C1 segment of cervical spinal cord (tissue), 14 donors: ENCODE measurements at places on chromosomes 4 and X.

DNA sequence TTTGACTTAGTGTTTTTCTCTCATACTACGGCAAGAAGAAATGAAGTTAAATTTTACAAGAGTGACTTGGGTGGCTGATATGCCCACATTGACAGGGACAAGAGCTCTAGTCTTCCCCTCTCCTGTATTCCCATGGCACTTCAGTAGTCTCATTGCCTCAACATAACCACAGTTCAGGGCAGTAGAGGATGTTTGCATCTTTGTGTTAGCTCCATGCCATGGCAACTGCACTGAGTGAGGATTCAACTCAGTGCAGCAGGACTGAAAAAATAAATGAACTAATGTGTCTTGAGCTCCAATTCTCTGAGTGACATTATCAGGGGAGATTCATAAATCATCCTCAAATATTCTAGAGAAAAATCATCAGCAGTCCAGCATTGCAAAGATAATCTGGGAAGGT lies 78.8 kb downstream of the TET2 start:
- DNase-seq = no peak

GRCh38 chr4:77911842-77912450 lies 49.3 kb downstream of the MRPL1 start:
- DNase-seq = no peak

DNA sequence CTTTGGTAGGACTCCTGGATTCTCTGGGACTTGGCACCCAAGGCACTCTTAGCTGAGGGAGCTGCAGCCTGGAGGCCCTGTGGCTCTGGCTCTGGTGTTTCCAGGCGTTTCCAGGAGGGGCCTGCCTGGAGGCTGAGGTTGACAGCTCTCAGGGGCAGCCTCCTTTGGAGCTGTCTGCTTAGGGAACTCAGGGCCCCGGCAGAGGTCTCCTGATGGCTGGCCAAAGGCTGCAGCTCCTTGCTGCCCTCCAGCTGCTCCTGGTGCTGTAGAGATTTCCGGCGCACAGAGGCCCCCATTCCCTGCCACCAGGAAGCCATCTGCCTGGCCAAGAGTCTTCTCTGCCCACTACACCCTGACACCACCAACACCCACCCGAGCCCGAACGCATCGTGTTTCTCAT lies 25.3 kb upstream of the ARHGEF38 start:
- DNase-seq = no peak

DNA sequence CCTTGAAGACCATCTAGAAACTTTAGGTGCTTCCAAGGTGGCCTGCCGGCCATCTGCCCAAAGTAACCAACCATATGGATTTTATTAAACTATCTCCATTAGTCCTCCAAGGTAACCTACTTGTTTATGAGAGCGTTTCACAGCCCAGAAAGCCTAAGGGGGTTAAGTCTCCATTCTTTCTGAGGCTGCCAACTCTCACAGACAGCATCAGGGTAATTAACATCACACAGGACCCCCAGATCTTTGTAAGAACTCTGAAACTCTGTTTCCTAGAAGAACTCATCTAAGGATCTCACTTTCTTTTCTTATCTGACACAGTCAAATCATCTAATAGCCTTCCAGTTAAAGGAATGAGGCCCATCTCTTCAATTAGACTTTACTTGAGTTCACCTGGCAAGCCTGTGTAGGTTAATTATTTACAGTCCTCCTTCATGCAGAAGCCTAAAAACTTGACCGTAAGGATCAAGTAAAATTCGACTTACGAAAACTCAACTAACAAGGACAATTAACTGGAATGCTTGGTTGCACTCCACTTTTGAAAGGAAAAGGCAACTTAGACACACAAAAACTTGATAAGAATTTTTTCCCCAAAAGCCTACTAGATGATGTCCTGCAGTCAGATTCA lies 252.5 kb downstream of the GRIA3 start:
- DNase-seq = no peak

GRCh38 chrX:76987381-76987780 lies 459.8 kb upstream of the FGF16 start:
- no peak for DNase-seq

- no peak for DNase-seq
These were observed 169.4 kb downstream of the MID1 start for GRCh38 chrX:10450959-10451355.

DNA sequence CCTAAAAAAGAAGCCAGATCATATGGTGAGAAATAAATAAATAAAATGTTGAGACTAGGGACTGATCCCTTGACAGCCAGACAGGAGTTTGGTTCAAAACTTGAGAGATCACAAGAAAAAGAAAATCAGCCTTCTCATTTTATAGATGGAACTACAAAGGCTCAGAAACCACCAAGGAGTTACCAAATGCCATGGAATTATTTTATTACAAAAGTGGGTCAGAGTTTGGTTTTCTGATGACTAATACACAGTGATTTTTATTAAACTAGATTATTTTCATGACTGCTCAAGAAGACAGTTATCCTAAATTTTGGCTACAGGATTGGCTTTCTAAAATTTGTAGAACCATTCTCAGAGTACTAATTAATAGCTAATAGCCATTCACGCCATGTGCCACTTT lies 6.2 kb downstream of the CXCL1 start:
- no peak for DNase-seq

DNA sequence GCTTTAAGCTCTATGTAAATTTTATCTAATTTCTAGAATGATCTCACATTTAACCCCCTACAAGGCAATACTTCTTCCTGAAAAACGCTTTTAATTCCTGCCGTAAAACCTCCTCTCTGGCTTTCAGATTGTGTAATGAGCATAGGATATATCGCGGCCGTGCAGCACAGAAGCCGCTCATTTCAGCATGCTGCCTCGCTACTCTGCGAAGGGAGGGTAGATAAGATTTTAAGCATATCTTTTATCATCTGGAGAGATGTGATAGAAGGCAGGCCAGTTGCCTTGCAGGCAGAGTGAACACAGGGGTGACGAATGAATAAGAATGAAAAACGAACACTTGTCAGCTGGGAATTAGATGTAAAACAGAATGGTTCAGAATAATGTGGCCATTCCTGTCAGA lies 265.5 kb downstream of the UNC5C start:
- no peak for DNase-seq

DNA sequence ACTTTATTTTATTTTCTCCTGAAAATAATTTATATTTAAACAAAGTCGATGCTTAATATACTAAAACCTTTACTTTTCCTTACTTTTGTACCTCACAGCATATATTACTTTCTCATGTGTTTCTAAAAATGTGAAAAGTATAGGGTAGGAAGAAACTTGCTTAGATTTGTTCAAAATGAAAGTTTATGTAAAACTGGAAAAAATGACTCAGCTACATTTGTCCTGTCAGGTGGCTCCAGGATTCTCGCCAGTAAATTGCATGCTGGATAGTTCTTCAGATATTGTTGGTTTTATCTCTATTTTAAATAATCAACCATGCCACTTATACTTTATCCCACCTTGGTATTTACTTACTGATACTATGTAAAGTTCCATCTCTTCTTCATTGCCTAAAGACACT lies 159.2 kb upstream of the NDST4 start:
- no peak for DNase-seq

GRCh38 chr4:112031712-112032328 lies 113.4 kb upstream of the FAM241A start:
- DNase-seq = no peak

DNA sequence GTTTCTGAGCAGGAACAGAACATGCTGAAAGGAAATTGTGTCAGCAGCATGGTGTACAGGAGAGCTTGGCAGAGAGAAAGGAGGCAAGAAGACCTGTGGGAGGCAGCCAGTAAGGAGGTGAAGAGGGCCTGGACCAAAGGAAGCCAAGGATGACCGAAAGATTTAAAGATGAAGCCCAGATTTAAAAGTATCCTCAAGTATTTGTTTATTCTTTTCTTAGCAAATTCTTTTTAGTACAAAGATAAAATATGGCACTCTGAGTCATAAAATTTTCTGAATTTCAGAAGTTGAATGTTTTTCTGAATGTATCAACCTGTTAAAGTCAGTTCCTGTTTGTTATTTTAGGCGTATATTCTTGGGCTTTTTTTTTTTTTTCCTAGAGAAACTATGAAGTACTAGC lies 3.5 kb downstream of the PKD2 start:
- DNase-seq = no peak

- DNase-seq = no peak
These were observed 35.4 kb upstream of the TMEM184C start for GRCh38 chr4:147581606-147582350.

DNA sequence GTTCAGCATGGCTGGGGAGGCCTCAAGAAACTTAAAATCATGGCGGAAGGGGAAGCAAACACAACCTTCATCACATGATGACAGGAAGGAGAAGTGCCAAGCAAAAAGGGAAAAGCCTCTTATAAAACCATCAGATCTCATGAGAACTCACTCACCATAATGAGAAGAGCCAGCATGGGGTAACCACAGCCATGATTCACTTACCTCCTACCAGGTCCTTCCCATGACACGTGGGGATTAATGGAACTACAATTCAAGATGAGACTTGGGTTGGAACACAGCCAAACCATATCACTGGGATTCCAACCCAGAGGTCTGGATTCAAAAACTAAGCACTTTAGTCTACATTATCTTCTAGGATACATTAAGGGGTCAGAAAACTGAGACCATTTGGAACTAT lies 609.6 kb upstream of the SPANXN1 start:
- no peak for DNase-seq

- no peak for DNase-seq
These were observed 417.4 kb downstream of the SPOCK3 start for GRCh38 chr4:166816890-166817289.

DNA sequence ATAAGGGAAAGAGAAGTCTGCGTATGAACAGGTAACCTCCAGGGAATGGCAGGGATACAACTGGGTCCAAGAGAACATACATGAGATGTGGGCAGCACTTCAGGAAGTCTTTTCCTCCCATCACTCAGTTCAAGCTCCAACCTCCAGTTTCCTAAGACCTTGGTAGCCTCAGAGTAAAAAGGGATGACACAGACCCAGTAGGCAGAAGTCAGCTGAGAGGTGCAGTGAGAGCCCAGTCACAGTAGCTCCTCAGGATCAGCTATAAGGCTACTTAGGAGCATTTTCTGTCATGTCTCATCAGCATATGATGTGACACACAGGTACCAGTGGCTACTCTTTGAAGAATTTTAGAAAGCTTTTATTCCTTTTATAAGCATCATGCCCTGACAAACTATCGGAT lies 12.5 kb upstream of the STS start:
- no peak for DNase-seq

- no peak for DNase-seq
These were observed 8.2 kb upstream of the ZRSR2 start for GRCh38 chrX:15781961-15782699.

DNA sequence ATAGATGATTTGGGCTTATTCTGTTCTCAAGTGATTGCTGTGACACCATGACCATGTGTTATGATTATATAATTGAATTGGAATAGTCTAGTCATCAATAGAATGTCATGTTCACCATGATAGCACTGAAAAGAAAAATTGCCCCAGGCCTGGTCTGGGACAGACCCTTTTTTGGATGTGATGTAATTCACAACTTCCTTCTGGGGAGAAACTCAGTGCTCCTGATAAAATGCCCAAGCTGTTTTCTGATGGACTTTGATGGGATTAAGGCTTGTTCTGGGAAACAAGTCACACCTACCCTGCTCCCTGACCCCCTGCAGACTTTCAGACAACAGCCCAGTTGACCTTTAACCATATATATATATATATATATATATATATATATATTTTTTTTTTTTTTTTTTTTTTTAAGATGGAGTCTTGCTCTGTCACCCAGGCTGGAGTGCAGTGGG lies 65.3 kb downstream of the RHOH start:
- DNase-seq = no peak

DNA sequence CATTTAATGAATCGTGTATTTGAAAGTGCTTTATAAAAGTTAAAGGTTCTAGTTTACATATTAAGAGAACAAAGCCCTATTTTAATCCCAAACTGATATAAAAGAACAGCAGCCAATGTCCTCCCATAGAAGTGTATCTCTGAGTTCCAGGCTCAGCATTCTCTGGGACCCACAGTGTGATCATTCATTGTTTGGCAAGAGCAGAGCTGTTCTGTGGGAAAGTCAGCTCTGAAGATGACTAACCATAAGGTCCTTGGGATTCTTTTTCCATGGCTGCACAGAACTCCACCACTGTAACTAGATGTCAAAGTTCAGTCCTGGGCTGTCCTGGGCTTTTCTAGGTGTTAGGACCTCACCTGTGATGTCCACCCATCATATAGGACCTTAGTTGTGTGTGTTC lies 157.0 kb upstream of the TLL1 start:
- DNase-seq = no peak

DNA sequence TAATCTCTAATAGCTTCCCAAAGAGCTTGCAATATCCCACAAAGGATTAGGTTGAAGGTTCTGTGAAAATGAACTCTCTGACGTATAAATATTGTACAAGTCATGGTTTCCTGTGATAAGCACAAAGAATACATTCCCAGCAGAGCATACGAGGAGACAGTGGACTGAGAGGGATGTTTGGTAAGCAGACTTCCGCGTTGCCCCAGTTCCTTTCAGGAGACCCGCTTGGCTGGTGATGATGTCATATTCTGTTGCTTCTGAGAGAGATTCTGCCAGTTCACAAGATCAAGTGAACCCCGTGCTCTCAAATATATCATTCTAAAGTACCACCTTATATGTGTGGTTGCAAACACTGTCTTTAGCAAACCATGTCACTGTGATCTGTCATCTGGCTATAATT lies 323.9 kb upstream of the CASK start:
- DNase-seq = no peak

DNA sequence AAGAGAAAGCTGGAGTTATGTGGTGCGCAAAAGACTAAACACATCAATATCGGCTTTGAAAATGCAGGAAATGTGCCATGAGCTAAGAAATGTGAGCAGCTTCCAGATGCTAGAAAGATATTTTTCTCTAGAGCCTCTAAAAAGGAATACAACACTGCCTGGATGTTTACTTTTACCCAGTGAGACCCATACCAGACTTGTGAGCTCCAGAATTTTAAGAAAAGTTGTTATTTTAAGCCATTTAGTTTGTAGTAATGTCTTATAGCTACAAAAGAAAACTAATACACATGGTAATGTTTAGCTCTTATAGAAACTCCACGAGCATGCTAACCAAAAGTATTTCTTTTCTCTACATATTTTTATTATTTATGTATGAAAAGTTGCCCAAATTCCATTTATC lies 1389.4 kb downstream of the C4orf33 start:
- DNase-seq = no peak

GRCh38 chr4:98555798-98556445 lies 102.5 kb downstream of the TSPAN5 start:
- no peak for DNase-seq

GRCh38 chr4:57318703-57319102 lies 208.5 kb upstream of the IGFBP7 start:
- DNase-seq = no peak

DNA sequence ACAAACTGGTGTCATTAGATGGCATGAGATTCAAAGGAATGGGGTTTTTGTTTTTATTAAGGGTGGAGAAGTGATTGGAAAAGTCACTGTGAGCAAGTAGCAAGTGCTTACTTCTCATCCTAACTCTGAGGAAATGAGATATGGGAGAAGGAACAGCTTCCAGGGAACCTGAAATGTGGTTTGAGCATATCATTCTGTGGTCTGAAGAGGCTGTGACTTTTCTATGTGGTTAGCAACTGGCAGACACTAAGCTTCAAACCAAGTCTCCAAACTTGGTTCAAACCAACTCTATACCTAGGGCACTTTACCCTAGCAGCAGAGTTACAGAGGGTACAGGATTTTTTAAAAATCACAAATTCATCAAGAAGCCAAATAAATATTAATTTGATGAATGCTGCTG lies 58.2 kb downstream of the DCLK2 start:
- DNase-seq = no peak

- DNase-seq = no peak
These were observed 23.3 kb downstream of the TBC1D14 start for GRCh38 chr4:6932918-6933317.

GRCh38 chrX:18448416-18448815 lies 23.0 kb downstream of the CDKL5 start:
- DNase-seq = no peak
